T follicular helper cell (primary cell): ENCODE measurements at places on chromosomes 11 and 22.

DNA sequence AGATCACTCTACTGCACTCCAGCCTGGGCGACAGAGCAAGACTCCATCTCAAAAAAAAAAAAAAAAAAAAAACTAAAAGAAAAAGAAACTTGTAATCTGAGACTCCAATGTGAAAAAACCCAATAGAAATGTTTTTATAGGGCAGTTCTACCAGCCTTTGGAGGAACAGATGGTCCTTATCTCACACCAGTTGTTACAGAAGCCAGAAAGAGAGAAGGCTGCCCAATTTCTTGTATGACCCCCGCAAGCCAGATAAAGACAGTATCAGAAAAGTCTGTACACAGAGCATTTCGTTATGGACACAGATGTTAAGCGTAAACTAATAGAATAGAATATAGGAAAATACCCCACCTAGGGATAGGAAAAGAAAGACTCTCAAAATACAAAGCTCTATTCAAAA, 11.3 kb upstream of the TSGA10IP start:
- DNase-seq, result no peak

GRCh38 chr22:49533886-49534285, 293.8 kb downstream of the BRD1 start:
- DNase-seq, result no peak

DNA sequence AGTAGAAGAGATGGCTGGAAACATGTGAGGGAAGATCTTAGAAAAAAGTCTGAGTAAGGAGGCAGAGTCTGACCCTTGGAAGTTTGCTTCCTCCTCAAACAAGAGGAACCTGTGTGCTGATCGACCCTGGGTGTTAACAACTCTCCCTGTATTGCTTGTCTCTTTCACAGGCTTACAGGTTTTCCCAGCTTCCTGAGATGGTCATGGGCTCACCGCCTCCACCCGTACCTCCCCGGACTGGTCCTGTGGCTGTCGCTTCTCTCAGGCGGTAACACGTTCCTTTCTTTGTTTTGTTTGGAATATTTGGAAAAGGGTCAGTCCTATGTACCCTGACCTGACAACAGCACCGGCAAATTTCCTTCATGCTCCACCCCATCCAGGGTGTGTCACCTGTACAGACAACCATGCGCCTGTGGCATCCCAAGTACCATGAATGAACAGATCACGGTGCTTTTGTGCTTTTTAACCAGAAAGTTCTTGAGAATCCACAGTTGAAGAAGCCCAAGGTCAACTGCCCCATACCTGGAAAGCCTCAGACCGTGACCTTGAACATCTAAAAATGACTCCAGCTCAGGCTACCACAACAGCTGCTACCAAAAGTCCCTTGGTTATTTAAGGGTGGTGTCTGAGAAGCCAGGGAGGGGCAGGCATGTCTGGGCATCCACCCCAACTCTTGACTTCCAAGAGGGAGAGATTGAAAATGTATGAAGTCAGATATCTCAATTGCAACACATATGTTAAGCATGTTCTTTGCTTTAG, 44.6 kb downstream of the C11orf91 start:
- DNase-seq, result no peak

- no peak for DNase-seq
Observed at GRCh38 chr11:15835788-15836411, 520.4 kb downstream of the SOX6 start.

GRCh38 chr11:65251476-65251875, 10.3 kb upstream of the POLA2 start:
- DNase-seq, result no peak

DNA sequence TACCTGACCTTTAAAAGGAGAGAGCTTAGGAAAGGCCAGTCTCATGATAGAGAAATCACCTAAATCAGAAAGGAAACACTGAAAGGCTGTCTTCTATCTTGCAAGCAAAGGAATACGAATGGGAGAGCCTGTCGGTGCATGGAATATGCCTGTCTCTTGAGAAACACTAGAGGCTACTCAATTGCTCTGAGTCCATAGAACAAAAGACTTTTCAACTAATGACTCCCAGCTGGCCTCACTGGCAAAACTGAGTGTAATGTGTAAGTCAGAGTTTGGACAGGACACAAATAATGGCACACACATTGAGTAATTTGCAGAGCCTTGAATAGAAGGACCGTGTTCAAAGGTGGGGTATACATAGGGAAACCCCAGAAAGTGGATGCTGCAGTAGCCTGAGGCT, 171.0 kb upstream of the ARHGAP20 start:
- no peak for DNase-seq

- no peak for DNase-seq
Observed at GRCh38 chr11:105856954-105857353, 165.1 kb downstream of the MSANTD4 start.

DNA sequence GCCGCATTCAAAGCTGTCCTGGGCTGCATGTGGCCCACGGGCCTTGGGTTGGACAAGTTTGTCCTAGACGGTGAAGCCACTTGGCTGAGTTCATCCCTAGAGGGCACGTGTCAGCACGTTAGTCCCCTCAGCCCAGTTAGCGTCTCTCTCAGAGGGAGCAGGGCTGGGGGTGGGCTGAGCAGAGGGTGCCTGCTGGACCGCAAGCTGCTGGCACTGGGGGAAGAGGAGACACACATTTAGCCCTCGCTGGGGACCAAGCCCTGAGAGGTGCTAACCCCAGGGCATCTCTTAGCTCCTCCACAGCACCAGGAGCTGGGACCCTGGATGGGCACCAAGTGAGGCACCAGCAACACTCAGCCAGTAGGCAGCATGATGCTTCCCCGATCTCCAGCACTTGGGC, 107.0 kb downstream of the SHANK2 start:
- DNase-seq, result no peak

- no peak for DNase-seq
Observed at GRCh38 chr11:94741022-94741679, 27.0 kb upstream of the AMOTL1 start.

DNA sequence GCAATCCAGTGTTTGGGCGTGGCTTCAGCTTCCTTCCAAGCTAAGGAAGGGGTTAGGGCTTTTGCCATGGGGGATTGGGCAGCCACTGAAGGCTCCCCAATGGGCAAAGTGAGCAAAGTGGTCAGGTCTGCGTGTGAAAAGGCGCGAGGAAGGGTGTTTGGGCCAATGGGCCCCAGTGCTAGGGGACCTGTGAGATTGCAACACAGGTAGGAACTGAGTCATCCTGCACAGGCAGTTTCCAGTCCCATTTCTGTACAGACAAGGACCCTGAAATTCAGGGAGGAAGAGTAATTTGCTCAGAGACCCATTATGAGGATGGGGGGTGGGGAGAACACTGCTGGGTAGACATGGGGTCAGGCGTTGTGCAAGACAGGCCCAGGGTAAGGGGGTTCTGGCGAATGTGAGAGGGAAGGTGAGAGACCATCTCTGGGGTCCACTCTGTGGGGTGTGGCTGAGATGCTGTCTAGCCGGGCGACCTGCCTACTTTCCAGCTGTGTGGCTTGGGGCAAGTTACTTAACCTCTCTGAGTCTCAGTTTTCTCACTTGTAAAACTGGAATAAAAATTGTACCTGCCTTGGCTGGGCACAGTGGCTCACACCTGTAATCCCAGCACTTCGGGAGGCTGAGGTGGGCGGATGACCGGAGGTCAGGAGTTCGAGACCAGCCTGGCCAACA, 7.3 kb downstream of the CCDC88B start:
- DNase-seq, result no peak
